Left ventricle myocardium superior (tissue), 1 donor: ENCODE measurements at places on chromosomes 5 and 9. TPM values are rescaled to one million over a fixed set of nuclear protein-coding genes. Genes with fewer than 3 reads are reported as not detected.

The KCTD16 gene
- total RNA-seq: not detected

DNA sequence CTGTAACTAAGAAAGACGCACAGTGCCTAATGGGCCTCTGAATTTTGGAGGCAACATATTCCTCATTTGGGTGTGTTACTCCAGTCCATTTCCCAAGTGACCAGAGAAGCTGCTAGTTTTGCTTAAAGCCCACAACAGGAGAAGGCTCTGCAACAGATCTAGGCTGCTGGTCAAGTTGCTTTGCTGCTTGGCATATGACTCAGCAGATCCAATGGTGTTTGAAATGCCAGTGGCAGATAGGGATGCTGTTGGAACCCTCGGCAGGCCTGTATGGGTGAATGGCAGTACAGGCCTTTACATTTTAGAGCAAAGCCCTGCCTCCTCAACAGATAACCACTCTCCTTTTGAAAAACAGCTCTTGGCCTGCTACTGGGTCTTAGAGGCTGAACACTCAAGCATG lies 36.2 kb upstream of the ROR2 start:
- no peak for DNase-seq

The ENDOG gene
- total RNA-seq: 88.5 TPM

- no peak for DNase-seq
Observed at GRCh38 chr5:67208403-67208802, 11.8 kb upstream of the CD180 start.

The SPINK7 gene
- total RNA-seq: not detected

- DNase-seq: no peak
Observed at GRCh38 chr9:79201636-79202035, 370.1 kb upstream of the TLE4 start.
